Activated naive CD4-positive, alpha-beta T cell treated with anti-CD3 and anti-CD28 coated beads for 36 hours (primary cell): ENCODE measurements at places on chromosomes 2 and 18. TPM values are rescaled to one million over a fixed set of nuclear protein-coding genes. Genes with fewer than 3 reads are reported as not detected.

DNA sequence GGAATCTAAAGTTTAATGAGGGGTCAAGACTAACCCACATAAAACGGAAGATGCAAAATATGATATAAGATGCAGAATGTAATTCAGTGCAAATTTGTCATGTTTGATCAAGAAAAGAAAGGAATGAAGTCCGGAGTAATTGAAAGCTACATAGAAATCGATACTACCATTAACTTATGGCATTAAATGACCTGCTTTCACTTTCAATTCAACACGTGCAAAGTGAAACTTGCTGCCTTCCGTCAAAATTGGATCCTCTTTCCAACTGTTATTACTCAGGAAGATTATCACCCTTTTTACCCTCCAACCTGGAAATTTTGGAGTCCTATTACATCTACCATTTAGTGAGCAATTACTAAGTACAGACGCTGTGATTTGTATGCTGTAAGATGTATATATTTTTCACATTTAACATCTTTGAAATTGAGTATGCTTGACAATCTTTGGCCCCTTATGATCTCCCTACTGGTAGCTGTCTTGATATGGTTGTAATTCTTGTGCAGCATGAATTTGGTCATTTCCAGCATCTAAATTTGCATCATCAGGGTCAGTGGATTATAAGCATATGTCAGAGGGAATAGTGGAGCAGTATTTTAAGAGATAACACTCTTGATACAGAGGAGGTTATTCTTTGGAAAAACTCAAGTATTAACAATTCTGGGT lies 18.6 kb downstream of the UNC80 start:
- H3K4me3 ChIP-seq, result no peak overlapping the region
- no peak overlapping the region for H3K27ac ChIP-seq
- no peak for DNase-seq
- peaks cover 2% of the 10 kb centered on the region for H3K27me3 ChIP-seq
- peaks cover 11% of the 10 kb centered on the region for H3K4me1 ChIP-seq

- no peaks in the 10 kb centered on the region for H3K4me1 ChIP-seq
- no peak for DNase-seq
- H3K27me3 ChIP-seq, result peaks cover 55% of the 10 kb centered on the region
- no peaks in the 10 kb centered on the region for H3K36me3 ChIP-seq
- H3K4me3 ChIP-seq, result no peak overlapping the region
Observed at GRCh38 chr2:240277073-240277806, 136.8 kb upstream of the OTOS start.

GRCh38 chr2:147174824-147175254 lies 670.0 kb upstream of the ACVR2A start:
- DNase-seq, result no peak
- no peaks in the 10 kb centered on the region for H3K36me3 ChIP-seq
- no peak overlapping the region for H3K4me3 ChIP-seq
- H3K4me1 ChIP-seq, result peaks cover 7% of the 10 kb centered on the region
- H3K27ac ChIP-seq, result no peak overlapping the region

DNA sequence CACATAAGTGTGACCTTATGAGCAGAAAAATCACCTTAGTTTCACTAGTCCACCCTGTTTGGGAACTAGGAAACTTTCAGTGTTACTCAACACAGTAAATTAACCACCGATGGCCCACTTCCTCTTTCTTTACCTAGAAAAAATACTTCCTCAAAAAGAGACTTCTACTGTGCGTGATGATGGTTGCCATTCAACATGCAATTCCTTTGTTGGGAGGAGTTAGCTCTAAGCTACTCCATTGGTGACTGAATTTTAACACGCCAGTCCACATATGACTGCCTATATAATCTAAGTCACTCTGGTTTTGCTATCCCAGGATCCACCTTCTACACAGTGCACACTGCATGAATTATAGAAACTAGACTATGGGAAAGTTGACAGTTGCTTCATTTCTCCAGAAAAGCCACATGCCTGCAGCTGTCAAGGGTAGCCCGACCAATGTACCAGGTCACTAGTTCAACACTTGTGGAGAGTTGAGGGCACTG lies 47.8 kb upstream of the REG3G start:
- peaks cover 7% of the 10 kb centered on the region for H3K27me3 ChIP-seq
- H3K4me3 ChIP-seq, result no peak overlapping the region
- H3K4me1 ChIP-seq, result no peaks in the 10 kb centered on the region
- no peaks in the 10 kb centered on the region for H3K36me3 ChIP-seq

- no peak overlapping the region for H3K4me3 ChIP-seq
- H3K27me3 ChIP-seq, result no peaks in the 10 kb centered on the region
- no peak for DNase-seq
Observed at GRCh38 chr2:169979025-169979424, 151.8 kb downstream of the UBR3 start.

GRCh38 chr18:77905011-77905410 lies 655.4 kb downstream of the GALR1 start:
- DNase-seq, result no peak
- peaks cover 2% of the 10 kb centered on the region for H3K27me3 ChIP-seq
- H3K27ac ChIP-seq, result no peak overlapping the region
- H3K36me3 ChIP-seq, result no peaks in the 10 kb centered on the region
- no peak overlapping the region for H3K4me3 ChIP-seq
- H3K4me1 ChIP-seq, result no peaks in the 10 kb centered on the region

DNA sequence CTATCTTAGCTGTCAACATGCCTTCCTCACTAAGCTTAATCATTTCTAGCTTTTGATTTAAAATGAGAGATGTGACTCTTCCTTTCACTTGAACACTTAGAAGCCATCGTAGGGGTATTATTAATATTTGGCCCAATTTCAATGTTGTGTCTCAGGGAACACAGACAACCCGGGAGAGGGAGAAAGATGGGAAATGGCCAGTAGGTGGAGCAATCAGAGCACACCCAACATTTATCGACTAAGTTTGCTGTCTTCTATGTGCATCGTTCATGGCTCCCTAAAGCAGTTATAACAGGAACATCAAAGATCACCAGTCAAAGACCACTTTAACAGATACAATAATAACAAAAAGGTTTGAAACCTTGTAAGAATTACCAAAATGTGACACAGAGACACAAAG lies 110.2 kb downstream of the OLA1 start:
- no peak overlapping the region for H3K27ac ChIP-seq
- H3K36me3 ChIP-seq, result peaks cover 34% of the 10 kb centered on the region
- H3K4me1 ChIP-seq, result no peaks in the 10 kb centered on the region

DNA sequence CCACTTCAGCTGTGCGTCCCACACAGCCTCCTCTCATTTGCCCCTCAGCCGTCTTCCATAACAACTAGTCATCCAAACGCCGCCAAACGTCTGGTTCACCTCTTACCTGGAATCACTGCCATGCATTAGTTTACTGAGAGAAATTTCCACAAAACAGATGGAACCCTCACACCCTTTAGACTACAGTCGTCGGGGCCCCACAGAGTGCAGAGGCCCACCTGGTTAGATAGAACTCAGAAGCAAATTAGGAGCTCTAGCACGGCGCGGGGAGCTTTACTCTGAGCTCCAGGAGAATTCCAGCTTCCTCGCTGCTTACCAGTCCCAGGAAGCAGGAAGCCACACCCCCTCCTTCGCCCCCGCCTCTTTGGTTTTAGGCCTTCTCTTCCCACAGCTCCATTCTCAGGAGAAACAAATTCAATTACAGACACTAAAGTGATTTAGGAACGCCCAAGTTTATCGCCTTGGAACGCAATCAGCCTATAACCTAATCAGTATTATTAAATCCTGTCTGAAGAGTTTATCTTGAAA lies 9.4 kb downstream of the RNU2-63P start:
- no peaks in the 10 kb centered on the region for H3K27me3 ChIP-seq
- H3K4me3 ChIP-seq, result no peak overlapping the region
- no peak overlapping the region for H3K27ac ChIP-seq
- H3K4me1 ChIP-seq, result peaks cover under 1% of the 10 kb centered on the region
- H3K36me3 ChIP-seq, result no peaks in the 10 kb centered on the region
- no peak for DNase-seq

- no peaks in the 10 kb centered on the region for H3K27me3 ChIP-seq
- no peak overlapping the region for H3K27ac ChIP-seq
- no peak for DNase-seq
- no peak overlapping the region for H3K4me3 ChIP-seq
Observed at GRCh38 chr2:172021074-172021931, 21.6 kb downstream of the METAP1D start.

DNA sequence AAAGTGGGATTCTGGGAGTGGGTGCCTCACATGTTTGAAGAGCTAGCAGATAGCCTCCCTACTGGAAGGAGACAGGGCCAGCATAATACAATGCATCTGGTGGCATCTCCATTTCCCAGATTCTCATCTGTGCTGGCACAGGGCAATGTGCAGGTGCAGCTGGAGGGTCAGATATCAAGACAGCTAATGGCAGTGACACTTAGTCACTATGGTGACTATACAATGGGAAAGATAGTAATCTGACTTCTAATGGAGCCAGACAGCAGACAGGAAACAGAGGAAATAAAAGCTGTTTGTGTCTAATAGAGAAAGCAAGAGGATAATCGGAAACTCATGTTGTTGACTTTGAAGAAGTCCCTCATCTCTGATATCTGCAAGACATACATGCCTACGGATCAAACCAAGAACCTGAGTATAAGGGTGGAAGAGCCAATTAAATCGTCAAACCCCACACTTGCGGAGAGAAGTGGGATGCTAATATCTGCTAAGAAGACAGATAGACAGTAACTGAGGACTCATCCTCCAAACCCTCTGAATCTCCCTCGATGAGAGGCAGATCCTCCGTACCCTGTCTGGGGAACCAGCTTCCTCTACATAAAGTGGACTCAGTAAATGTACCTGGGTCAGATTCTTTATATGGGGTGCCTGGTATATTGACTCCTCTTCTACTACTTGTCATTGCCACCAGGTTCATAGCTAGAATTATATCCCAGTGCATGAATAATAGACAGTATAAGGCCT lies 692.7 kb downstream of the SOCS6 start:
- H3K27ac ChIP-seq, result no peak overlapping the region
- no peak overlapping the region for H3K4me3 ChIP-seq
- H3K4me1 ChIP-seq, result no peaks in the 10 kb centered on the region
- no peak for DNase-seq
- peaks cover 3% of the 10 kb centered on the region for H3K36me3 ChIP-seq

GRCh38 chr2:183389546-183390080 lies 265.4 kb downstream of the NUP35 start:
- H3K27ac ChIP-seq, result no peak overlapping the region
- no peaks in the 10 kb centered on the region for H3K4me1 ChIP-seq
- no peaks in the 10 kb centered on the region for H3K27me3 ChIP-seq
- H3K36me3 ChIP-seq, result no peaks in the 10 kb centered on the region
- DNase-seq, result no peak
- no peak overlapping the region for H3K4me3 ChIP-seq

GRCh38 chr18:51614033-51614432 lies 416.6 kb upstream of the MEX3C start:
- peaks cover 6% of the 10 kb centered on the region for H3K27me3 ChIP-seq
- DNase-seq, result no peak
- H3K4me1 ChIP-seq, result no peaks in the 10 kb centered on the region
- H3K36me3 ChIP-seq, result no peaks in the 10 kb centered on the region
- H3K27ac ChIP-seq, result no peak overlapping the region
- no peak overlapping the region for H3K4me3 ChIP-seq

DNA sequence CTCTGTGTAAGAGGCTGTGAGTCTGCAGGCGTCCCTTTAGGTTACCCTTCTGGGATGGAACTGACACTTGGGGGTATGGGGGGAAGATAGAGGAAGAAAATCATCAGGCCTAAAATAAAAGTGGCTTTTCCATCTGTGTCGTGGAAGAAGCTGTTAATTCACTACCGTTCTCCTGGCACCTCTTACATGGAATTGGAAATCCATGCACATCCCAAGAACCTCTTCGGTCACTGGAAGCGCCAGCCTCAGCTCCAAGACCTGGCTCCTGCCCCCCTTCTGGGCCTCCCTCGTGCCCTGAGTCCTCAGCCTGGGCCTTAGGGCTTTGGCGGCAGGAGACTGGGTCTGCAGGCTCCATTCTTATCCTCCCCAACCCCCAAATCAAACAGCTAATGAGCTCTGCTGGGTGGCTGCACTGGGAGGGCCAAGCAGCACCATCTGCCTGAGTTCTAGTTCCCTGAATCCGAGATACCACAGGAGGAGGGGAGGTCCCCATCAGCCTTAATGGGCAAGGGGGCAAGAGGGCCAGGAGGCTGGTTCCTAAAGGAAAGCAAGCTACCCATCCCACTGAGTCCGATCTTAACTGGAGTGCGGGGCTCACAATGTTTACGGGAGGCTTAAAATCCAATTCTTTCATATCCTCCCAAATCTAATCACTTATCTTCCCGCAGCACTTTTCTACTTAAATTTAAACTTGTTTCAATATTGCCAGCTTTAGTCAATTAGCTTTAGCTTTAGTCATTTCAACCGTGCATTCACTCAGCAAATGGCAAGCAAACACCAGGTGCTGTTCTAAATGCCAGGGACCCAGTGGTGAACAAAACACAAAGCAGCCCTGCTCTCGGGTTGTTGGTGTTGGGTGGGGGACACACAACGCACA lies 52.8 kb downstream of the FAM178B start:
- no peak for DNase-seq
- H3K36me3 ChIP-seq, result no peaks in the 10 kb centered on the region
- no peaks in the 10 kb centered on the region for H3K27me3 ChIP-seq

DNA sequence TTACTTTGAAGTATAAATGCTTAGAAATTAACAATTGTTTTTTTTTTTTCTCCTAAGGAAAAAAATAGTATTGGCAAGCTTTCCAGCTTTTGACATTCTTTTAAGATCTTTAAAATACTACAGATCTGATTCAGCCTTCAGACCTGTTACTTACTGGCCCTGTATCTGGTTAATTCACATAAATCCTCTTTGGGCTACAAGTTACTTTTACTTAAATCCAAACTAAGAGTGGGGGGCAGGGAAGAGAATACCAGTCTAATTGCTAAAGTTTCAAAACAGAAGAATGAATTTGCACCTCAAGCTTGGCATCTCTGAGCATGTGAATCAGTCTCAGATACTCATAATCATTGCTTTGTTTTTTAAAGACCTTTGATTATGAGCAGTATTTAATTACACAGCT lies 386.3 kb downstream of the PARD3B start:
- no peak overlapping the region for H3K27ac ChIP-seq
- no peaks in the 10 kb centered on the region for H3K27me3 ChIP-seq
- peaks cover 11% of the 10 kb centered on the region for H3K4me1 ChIP-seq
- DNase-seq, result no peak
- no peak overlapping the region for H3K4me3 ChIP-seq

GRCh38 chr2:23132000-23132399 lies 253.0 kb upstream of the KLHL29 start:
- H3K36me3 ChIP-seq, result no peaks in the 10 kb centered on the region
- peaks cover 3% of the 10 kb centered on the region for H3K4me1 ChIP-seq
- DNase-seq, result no peak
- H3K27me3 ChIP-seq, result peaks cover 15% of the 10 kb centered on the region
- no peak overlapping the region for H3K27ac ChIP-seq

DNA sequence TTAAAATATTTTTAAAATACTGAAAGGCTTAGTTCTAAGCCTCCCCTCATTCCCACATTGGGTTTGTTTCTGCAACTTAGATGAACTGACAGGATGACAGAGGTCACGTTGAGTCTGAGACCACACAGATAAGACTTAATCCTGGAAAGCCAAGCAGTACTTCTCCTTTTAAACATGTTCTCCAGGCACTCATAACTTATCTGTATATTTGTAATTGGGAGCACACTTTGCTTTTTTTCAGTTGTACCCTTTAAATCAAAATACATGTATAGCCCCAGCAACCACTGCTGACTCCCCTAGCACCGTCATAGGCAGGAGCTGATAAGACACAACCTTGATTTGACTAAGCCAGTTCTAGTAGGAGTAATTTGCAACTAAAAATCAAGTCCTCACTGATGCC lies 394.8 kb downstream of the PID1 start:
- H3K27ac ChIP-seq, result no peak overlapping the region
- H3K27me3 ChIP-seq, result no peaks in the 10 kb centered on the region

The DNAJC5G gene
- not detected for total RNA-seq

The TCF7L1 gene
- total RNA-seq, result not detected

The MAP2 gene
- 0.67 TPM for total RNA-seq
